Thoracic aorta (tissue), 2 donors: ENCODE measurements at places on chromosomes 4 and X. TPM values are rescaled to one million over a fixed set of nuclear protein-coding genes. Genes with fewer than 3 reads are reported as not detected.

AFP gene
- total RNA-seq: not detected

GRCh38 chrX:39890807-39891206 is 207.0 kb downstream of the BCOR start:
- no peak for DNase-seq

DNA sequence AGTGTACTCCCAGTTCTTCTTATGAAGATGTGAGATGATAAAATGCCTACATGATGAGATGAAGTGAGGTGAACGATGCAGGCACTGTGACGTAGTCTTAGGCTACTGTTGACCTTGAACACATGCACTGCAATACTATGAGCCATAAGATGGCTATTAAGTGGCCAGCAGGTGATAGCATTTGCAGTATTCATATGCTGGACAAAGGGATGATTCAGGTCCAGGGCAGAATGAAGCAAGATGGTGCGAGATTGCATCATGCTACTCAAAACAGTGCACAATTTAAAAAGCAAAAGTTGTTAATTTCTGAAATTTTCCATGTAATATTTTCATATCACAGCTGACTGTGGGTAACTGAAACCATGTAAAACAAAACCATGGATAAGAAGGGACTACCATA is 781.4 kb downstream of the PCDH18 start:
- DNase-seq: no peak

DNA sequence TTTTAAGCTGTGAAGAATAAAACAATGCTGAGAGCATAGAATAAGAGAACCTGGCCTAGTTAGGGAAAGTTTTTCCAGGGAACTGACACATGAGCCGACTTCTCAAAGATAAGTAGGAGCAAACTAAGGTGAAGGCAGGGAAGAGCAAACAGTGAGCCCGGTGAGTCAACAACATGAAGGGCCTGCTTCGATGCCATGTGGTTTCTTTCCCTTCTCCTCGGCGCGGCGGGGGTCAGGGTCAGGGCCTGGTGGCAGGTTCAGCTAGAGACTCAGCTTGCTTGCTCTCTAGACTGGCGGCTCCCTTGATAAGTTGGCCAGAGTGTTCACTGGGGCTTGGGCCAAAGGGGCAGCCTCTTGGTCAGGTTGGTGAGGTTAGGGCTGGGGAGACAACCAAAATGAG is 81.1 kb downstream of the DLG3 start:
- no peak for DNase-seq
